ENCODE measurements at places on chromosomes 7 and 10.

DNA sequence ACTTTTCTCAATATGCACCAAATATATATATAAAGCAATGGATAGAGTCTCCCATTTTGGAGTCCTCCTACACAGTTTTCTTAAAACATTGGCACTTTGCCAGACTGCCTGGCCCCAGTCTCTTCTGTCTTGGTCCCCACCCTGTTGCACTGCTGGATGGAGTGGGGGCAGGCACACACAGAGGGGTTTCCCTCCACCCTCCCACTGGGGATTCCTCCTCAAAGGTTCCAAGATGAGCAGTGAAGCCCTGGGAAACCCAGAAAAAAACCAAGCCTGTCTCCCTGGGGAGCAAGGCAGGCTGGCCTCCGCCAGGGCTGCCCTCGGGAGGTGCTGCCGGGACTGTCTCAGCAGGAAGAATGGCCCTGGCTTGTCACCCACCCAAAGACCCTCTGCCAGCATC lies 68.0 kb downstream of the SH3PXD2A start:
- no peak for DNase-seq

DNA sequence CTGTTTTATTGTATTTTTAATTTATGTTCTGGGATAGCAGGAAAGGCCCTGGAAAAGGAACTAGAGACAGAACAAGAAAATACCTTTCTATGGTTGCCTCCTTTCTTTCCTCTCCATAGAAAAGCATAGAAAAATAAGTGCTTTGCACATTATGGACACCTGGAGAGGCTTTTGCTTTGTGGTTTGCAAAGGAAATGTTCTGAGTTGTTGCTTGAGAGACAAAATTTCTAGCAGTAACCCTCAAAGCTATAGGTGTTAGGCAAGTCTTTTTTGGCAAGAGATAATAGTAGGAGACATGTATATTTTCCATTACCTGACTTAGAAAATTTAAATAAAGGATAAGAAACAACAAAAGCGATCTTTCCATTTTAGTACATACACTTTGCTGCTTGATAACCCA lies 378.6 kb upstream of the PRKCQ start:
- no peak for DNase-seq

DNA sequence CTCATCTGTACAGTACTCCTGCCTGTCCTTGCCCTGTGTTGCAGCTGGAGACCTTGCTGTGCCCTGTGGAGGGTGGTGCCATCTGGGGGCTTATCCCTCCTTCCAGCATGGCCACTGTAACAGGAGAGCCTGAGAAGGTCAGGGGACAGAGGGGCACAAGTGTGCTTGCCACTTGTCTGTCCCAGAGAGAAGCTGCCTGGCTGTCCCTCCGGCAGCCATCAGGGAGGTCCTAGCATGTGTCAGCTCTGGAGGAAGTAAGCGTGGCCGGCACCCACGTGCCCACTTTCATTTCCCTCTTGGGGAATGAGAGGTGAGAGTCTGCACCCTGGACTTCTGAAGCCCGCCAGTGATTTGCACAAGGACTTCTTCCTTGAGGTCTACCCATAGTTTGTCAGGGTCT lies 97.0 kb upstream of the PPIF start:
- DNase-seq, result no peak

- DNase-seq, result no peak
Observed at GRCh38 chr10:89201345-89202032, 5.6 kb downstream of the CH25H start.

DNA sequence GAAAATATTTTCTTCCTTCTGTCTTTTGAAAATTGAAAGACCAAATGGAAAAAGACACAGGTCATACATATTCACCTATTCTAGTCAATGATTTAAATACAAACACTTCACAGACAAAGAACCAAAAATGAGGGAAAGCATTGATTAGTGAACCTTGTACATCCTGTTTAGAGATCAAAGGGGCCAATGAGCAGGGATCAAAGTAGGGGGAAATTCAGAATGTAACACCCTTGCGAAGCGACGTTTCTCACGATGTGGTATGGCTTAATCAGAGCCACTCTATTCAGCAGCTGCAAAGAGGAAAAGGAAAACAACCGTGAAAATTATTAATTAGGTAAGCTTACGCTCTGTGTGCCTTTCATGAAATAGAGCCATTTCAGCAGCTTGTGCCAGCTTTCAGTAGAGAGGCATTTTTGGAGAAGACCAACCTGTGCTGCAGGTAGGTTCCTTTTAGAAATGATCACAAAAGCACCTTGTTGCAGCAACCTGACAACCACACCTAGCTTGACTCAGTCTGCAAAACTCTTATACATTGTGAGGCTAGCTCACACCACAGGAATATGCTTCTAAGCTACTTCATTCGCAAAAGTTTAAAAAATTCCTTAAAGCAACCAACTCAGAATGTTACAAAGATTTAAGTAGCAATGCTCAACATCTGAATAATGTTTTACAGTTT lies 78.0 kb downstream of the DKK1 start:
- DNase-seq, result no peak

- no peak for DNase-seq
Observed at GRCh38 chr7:132404261-132404660, 172.0 kb downstream of the PLXNA4 start.

- no peak for DNase-seq
Observed at GRCh38 chr7:13327669-13328068, 640.2 kb downstream of the ARL4A start.

DNA sequence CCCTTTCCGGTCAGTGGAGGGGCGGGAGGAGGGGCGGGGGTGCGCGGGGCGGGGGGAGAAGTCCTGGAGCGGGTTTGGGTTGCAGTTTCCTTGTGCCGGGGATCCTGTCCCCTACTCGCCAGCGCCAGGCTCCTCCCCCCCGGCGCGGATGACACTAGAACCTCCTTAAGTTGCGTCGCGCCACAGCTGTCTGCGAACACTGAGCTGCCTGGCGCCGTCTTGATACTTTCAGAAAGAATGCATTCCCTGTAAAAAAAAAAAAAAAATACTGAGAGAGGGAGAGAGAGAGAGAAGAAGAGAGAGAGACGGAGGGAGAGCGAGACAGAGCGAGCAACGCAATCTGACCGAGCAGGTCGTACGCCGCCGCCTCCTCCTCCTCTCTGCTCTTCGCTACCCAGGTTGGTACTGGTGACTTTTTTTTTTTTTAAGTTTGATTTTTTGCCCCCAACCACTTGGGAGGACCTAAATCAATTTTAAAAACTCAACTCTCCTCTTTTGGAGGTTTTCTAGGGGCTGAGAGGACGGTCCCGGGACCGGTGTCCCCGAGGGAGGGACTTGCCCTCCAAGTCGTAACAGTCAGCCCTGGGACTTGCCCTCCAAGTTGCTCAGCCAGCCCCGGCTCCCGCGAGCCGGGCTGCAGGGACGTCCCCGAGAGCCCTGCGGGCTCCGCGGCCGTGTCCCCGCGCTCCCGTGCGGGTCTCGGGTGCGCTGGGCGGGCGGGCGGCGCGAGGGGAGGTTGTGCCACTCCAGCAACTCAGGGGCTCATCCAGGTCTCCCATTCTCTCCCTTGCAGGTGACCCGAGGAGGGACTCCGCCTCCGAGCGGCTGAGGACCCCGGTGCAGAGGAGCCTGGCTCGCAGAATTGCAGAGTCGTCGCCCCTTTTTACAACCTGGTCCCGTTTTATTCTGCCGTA lies at the start of gene GATA3:
GATA3 (plus strand) TSS at position 195 of the 914 bp plus-strand sequence. CDS start 968 bp downstream, outside the sequence.
- DNase-seq, result no peak

DNA sequence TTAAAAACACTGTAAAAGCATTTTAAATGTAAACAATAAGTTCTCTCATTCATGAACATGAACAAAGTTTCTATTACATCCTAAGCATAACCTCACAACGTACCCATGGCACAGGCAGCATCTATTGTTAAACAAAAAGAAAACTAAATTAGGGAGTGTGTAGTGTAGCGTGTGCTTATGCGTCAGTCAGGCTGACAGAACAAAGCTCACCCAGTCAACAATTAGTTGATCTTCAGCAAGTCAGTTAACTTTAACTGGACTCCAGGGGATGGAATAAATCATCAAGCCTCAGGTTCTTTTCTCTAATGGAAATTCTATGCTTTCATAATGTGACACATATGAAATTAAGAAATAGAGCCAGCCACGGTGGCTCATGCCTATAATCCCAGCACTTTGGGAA lies 91.6 kb upstream of the ODAD2 start:
- DNase-seq, result no peak

DNA sequence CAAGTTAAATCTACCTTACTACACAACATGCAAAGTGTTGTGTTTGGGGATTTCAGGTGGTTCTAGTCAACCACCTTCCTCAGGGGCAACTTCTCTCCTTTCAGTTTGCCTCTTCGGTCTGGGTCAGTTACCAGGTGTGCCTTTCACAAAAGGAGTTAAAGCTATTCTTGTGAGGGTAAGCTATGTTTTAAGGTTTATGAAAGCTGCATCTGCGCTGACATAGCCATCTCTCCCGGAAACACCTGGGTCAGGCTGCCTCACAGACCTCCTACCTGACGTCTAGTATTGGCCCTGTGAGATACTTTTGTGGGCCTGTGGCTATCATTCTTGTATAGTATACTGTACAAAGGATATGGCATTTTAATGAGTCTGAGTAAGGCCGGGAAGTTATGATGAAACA lies 67.7 kb upstream of the ITGA8 start:
- DNase-seq, result no peak

GRCh38 chr7:142646386-142647140 lies 102.7 kb upstream of the PRSS1 start:
- DNase-seq, result no peak

DNA sequence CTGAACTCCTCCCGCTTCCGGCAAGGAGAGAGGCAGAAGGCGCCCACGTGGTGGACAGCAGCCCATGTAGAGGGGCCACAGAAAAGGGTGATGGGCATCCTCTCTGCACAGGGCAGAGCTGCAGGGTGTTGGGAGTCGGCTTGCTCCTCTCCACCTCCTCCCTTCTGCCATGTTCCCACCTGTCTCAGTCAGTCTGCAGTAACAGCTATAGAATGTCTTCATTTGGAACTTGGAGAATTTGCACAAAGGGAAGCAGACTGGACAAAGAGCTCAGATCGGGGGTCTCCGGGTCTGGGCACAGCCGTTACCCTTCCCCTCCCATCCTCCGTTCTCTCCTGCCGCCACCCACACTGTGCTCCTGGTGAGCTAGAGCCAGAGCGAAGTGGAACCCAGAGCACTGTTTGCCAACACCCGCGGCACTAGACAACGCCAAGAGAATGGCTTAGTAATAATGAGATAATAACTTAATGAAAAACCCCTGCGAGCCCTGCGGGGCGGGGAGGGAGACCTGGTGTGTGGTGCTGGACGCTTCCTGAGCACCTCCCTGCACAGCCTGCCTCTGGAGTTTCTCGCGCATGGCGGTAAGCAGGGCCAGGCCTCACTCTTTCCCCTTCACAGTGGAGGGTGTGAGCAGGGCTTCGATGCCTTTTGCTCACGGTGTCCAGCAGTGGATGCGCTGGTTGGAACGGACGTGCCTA lies 254.7 kb downstream of the PAXIP1 start:
- DNase-seq, result no peak

DNA sequence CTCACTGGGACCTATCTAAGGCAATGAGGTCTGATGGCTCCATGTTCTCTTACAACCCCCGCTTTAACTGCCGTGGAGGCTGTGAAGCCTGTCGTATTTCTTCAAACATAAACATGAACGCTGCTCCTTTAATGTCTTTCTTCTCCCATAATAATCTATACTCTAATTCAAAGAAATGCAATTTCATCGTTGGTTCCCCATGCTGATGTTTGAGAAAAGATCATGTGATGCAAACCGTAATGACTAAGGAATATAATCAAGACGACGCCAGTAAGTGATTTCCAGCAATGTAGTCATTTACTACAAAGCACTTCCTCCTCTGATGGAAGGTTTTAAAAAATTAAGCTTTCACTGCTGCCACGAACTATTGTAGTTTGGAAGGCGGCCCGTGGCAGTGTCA lies 102.6 kb upstream of the NEBL start:
- no peak for DNase-seq

DNA sequence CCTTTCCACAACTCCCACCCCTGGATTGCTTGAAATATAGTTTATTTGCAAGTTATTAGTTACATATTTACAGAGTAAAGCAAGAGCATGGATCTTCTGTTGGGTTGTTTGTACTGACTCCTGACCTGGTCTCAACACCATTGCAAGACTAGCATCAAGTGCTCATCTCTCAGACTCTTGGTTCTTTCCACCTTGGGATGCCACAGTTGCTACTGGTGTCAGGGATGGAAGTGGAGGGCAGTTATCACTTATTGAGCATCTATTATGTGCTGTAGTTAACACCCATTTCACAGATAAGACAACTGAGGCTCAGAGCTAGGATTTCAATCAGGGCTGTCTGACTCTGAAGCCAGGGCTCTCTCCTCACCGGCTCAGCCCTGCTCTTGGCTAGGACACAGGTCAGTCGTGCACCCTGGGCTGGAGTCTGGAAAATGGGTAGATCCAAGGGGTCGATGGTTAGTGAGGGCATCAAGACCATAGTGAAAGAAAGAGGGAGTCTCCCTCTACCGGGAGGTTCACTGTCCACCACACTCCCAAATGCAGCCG lies 614 bp upstream of the ADAMTS14 start:
- no peak for DNase-seq

DNA sequence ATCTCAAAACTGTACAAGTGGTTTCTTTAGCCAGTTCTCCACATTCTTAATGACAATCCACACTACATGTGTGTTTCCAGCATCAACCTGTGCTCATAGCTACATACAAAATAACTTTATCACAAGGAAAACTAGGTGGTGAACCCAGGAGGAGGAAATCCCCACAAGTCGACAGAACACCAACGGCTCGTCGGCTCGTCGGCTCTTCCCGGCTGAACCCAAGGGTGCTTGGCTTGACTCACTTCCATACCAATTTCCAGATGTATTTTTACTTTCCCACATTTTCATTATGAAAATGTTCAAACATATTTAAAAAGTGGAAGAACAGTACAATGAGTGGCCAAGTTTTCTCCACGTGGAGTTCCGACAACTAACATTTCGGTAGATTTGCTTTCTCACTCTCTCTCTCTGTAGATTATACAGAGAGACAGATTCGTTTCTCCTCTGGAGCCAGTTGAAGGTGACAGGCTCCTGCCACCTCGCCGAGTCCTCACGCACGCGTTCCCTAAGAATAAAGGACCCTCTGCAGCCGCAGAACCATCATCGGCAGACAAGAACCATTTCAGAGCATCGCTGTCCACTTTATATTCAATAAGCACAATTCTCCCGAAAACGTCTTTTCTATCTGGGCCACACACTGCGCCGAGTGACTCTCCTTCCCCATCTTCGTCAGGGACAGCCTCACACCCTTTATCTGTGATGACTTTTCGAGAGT lies 53.3 kb downstream of the DIP2C start:
- no peak for DNase-seq

DNA sequence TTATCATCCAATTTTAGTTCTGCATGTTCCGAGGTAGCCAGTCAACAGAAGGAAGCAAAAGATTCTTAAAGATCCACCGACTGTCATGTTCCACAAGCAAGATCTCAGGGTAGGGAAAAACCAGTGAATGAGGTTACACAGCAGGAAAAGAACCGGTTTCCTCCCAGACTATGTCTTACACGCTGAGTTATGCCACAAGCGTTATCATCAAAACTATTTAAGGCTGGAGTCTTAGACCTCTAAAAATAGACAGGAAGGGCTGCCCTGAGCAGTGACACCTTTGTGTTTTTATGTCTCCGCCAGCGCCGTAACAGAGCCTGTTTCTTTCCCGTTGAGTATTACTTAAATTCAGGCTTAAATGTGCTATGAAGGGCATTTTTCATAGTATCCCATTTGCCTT lies 48.3 kb downstream of the PROSER2 start:
- no peak for DNase-seq

GRCh38 chr7:47594406-47594805 lies 12.5 kb upstream of the TNS3 start:
- DNase-seq, result no peak

Data from neural crest cell (in vitro differentiated cells).